ENCODE measurements at places on chromosomes 7 and 10.
A peak's percentile ranks its signal among the peaks of the same experiment; 100 is the strongest.

DNA sequence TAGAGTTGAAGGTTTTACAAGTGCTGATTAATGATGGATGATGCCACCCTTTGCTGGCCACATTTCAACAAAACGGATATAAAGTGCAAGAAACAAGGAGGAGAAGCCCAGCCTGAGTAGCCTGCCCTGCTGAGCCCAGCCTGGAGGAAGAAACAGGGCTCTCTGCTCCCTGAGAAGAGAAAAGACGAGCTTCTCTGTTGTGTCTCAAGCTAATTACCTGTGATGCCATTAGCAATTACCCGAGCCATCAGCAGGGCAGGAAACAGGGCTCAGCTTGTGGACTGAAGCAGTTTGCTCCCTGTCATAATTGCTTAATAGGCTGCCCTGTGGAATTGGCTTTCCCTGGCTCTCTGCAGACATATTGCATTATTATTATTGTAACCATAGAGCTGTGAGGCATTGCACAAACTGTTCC, 709.3 kb upstream of the AUTS2 start:
- no peak for DNase-seq

DNA sequence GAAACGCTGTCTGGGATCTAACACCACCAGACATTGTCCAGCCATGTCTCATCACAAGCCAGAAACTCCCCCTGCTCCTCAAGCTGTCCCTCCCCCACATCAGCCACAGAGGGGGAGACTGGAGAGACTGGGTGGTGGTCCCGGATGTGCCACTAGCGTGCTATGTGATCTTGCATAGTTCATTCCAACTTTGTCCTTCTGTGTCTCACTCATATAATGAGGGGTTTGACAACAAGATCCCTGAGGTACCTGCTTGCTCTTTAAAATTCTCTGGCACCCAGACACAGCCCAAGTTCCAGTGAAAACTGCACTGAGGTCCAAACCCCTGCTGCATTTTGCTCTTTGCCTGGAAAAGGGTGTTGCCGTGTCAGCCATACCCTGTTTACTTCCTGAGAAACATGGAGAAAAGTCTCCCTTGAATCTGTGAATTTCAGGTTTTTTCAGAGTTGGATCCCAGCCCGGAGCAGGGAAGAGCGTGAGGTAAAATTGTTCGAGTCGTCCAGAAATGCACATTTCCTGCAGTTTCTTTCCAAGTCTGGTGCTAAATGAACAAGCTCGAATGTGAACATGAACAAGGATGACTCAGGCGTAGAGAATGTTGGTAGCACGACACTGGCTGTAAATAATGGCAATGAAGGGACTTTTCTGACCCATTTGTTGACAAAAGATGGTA, 156.6 kb downstream of the CCDC3 start:
- DNase-seq = no peak

GRCh38 chr7:22728401-22729029, 1.5 kb downstream of the IL6 start:
- peak; percentile 54 for DNase-seq

DNA sequence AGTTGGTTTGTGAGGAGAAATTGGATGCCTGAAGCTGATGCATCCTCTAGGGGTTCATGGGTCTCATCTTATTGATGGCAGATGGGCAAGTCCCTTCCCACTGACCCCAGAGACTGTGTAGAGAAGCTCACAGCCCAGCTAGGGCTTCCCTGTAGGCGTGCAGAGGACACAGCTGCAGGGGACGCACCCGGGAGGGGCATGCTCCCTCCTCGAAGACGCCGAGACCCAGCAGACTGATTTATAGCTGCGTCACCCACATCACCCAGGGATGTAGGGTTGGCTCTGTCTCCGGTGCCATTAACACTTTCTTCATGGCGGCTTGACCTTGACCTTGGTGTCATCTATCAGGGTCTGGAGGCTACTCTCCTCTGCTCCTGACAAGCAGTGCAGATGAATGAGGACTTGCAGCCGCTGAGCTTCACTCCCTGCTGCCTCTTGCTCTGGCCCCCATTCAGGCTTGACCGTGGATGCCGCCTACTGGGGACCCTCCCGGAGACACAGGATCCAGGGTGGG, 549.7 kb downstream of the TCERG1L start:
- no peak for DNase-seq

- DNase-seq = no peak
Observed at GRCh38 chr7:148234715-148235114, 355.9 kb upstream of the C7orf33 start.

- no peak for DNase-seq
Observed at GRCh38 chr10:121999301-121999700, 10.3 kb downstream of the TACC2 start.

DNA sequence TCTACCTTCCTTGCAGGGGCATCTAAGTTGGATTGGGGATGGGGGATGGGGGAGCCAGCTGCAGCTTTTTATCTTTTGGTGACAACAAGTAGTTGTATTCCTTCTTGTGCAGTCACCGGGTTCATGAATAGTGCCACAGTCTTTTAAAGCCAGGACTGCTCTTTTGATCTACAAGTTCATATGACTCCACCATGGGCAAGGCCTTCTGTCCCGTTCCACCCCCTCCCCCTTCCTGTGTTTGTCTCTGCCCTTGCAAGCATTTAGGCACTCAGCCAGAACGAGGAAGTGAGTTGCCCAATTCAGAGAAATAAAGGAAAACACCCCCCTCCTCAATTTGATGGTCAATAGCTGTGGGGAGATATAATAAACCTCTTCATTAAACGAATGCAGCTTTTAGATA, 44.8 kb upstream of the EGR2 start:
- no peak for DNase-seq

- DNase-seq = no peak
Observed at GRCh38 chr7:24756545-24757352, 515 bp downstream of the GSDME start.

GRCh38 chr7:46996972-46997371, 584.9 kb downstream of the TNS3 start:
- DNase-seq = no peak

- peak; percentile 60 for DNase-seq
Observed at GRCh38 chr10:50421026-50421719, 169.9 kb upstream of the ASAH2 start.

GRCh38 chr10:112951359-112952281, 1.6 kb downstream of the TCF7L2 start:
- no peak for DNase-seq

GRCh38 chr10:102504976-102505300, 1.2 kb downstream of the SUFU start:
- DNase-seq = no peak

DNA sequence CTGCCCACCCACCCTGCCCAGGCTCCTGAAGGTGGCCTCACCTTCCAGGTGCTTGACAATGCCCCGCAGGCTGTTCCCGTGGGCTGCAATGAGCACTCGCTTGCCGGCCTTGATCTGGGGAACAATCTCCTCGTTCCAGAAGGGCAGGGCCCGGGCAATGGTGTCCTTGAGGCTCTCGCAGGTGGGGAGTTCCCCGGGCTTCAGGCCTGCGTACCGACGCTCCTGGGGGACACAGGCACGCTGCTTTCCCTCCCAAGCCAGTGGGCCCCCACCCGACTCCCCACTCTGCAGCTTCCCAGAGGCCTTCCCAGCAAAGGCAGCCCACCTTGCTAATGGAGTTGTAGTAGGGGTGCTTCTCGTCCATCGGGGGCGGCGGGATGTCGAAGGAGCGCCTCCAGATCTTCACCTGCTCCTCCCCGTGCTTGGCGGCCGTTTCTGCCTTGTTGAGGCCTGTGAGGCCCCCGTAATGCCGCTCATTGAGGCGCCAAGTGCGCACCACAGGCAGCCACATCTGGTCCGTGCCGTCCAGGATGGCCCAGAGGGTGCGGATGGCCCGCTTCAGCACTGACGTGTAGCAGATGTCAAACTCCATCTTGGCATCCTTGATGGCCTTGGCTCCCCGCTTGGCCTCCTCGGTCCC, 456 bp downstream of the PGAM2 start:
- DNase-seq = no peak

DNA sequence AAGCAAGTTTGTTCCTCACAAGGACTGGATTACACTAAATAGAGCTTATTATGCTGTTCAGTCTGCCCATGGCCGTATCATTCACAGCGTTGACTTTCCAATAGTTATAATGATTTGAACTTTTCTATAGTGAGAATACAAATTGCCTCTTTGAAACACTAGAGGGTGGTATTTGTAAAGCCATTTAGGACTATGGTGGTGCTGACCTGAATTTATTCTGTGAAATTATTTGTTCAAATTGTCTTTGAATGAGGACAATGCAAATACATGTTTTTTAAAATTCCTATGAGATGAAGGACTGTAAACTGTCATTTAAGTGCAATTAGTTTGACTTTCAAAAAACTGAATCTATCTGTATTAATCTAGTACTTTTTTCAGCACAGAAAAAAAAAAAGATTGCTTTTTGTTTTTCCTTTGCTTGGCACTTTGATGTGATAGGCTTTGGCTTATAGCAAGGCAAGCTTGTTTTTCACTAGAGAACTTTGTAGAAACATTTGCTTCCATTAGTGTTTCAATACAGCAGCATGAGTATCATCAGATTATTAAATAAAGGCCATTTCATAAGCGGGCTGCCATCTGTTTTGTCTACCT, 122.7 kb upstream of the TMEM229A start:
- peak; percentile 3 for DNase-seq

DNA sequence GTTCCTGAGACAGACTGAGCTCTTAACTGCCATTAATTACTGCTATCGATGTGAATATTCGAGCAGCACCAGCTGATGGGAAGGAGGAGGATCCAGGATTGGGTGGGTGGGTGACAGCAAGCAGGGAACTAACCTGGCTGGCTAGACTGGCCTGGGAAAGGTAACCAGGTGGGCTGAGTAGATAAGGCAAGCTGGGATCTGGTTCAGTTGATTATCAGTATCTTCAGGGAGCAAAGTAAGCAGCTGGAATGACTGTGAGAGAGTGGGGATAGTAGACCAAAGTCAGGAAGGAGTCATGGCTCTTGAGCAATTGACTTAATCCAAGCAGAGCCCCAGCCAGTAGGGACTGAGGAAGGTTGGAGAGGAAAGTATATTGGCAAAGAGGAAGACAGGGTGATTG, 46.9 kb upstream of the KMT2E start:
- DNase-seq = no peak

- DNase-seq = no peak
Observed at GRCh38 chr7:139479620-139480019, 3.9 kb downstream of the KLRG2 start.

- no peak for DNase-seq
Observed at GRCh38 chr7:112010994-112011393, 195.2 kb downstream of the DOCK4 start.

DNA sequence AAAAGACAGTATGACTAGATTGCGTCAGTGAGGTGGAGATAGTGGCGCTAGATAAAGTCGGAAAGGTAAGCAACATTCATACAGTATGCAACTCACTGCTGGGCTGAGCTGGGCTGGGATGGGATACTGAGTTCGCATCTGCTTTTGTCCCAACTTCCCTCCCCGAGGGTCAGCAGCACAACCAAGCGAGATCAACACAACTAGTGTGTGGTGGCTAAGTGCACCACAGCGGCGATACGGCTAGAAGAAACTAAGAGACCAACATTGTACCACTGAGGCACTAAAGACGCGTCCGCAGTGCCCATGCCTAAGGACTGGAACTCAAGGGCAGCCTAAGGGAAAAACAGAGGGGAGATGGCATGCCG, 467 bp downstream of the EXOSC1 start:
- DNase-seq = no peak

GRCh38 chr7:64874114-64874513, 29.0 kb upstream of the ZNF273 start:
- DNase-seq = no peak

DNA sequence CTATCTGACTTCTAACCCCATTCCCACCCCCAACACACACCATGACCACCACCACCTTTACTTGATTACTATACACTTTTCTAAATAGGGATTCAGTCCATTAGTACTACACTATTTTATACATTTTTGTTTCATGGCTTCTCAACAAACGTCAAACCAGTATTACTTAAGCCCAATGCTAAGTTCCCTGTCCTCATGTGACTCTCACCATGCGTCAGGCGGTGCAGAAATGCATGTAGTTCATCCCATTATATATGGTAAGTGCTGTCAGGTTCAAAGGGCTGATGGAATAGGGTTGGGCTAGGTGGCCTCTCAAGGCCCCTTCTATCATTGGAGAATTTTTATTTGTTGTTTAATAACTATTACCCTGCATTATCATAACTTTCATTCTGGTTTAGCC, 19.5 kb upstream of the VPS41 start:
- DNase-seq = no peak

- DNase-seq = no peak
Observed at GRCh38 chr10:25698638-25699037, 235.4 kb upstream of the MYO3A start.

GRCh38 chr7:55099066-55099820, 80.4 kb downstream of the EGFR start:
- DNase-seq = no peak

Data from activated CD4-positive, alpha-beta T cell treated with anti-CD3 and anti-CD28 coated beads, Interleukin-2, Interleukin-4, amounts not matched to agents 100 ng/mL and 50 ng/mL, durations not matched to agents 16 hours and 8 hours (primary cell).